ENCODE measurements at places on chromosomes 1 and 21.

DNA sequence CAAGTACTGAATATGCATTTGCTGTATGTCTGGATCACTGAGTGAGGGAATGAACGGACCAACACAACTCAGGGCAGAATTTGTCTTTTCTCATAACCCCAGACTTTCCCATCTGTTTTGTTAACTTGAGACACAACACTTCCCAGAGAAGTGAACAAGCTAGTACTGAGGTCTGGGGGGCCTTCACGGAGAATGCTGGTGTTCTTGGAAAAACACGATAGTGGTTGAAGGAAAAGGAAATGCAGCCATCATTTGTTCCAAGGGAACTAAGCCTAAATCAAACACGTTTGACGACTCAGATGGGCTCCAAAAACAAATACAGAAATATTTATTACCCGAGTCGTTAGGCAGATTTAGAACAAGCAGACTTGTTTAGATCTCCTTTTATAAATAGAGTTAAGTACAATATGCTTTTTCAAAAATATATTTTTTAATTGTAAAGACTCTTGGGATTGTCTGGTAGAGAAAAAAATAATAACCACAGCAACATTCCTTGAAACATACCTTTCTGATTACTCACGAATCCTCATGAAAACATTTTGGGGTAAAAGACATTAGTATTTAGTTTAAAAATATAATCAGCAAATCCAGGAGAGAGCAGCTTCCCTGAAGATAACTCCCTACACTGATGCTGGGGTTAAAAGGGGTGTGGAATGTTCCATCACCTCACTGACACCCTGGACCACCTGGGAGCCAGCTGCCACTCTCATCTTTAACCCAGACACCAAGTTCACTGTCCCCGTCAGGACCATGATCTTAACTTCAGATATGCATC, 427.7 kb upstream of the RUNX1 start:
- peak; percentile 42 for DNase-seq

DNA sequence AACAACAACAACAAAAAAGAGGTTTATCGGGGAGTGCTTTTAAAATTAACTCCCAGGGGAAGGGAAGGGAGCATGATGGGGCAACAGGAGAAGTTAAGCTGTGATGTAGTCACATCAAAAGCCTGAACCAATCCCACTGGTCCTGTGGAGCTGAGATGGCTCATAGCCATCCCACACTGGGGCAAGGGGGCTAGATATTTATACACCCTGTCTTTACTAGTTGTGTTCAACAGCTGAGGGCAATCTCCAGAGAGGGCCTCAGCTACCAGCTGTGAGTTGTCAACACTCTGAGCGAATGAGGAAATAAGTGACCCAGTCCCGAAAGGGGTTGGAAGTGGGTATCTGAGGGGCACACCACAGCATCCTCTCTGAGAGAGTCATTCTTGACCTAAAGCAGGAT, 31.0 kb upstream of the CREG1 start:
- no peak for DNase-seq

GRCh38 chr1:51518586-51519047, 449 bp downstream of the EPS15 start:
- DNase-seq = no peak

DNA sequence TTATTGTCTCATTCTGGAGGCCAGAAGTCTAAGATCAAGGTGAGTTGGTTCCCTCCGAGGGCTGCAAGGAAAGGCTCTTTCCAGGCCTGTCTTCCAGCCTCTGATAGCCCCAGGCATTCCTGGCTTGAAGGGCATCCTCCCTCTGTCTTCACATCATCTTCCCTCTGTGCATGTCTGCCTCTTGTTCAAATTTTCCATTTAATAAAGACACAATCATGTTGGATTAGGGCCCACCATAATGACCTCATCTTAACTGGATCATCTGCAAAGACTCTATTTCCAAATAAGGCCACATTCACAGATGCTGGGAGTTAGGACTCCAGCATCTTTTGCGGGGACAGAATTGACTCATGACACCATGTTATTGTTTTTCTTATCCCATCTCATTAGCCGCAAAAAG, 24.5 kb downstream of the HUNK start:
- no peak for DNase-seq

GRCh38 chr1:211619033-211619996, 40.4 kb upstream of the SLC30A1 start:
- DNase-seq = no peak

DNA sequence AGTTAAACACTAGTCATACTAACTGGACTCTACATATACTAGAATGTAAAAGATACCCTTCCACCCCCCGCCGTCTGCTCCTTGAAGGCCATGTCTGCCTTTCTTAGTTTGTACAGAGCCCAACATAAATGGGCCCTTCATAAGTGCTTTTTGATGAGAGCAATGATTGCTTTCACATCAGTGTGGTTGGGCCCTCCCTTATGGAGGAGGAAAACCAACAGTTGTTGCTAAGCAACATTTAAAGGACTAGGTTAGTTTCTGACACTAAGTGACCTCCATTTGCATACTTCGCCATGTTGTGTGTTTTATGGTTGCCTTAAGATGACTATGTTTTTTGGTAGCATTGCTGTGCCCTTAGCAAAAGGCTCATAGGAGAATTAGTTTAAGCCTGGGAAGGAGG, 182.0 kb upstream of the SGIP1 start:
- no peak for DNase-seq

DNA sequence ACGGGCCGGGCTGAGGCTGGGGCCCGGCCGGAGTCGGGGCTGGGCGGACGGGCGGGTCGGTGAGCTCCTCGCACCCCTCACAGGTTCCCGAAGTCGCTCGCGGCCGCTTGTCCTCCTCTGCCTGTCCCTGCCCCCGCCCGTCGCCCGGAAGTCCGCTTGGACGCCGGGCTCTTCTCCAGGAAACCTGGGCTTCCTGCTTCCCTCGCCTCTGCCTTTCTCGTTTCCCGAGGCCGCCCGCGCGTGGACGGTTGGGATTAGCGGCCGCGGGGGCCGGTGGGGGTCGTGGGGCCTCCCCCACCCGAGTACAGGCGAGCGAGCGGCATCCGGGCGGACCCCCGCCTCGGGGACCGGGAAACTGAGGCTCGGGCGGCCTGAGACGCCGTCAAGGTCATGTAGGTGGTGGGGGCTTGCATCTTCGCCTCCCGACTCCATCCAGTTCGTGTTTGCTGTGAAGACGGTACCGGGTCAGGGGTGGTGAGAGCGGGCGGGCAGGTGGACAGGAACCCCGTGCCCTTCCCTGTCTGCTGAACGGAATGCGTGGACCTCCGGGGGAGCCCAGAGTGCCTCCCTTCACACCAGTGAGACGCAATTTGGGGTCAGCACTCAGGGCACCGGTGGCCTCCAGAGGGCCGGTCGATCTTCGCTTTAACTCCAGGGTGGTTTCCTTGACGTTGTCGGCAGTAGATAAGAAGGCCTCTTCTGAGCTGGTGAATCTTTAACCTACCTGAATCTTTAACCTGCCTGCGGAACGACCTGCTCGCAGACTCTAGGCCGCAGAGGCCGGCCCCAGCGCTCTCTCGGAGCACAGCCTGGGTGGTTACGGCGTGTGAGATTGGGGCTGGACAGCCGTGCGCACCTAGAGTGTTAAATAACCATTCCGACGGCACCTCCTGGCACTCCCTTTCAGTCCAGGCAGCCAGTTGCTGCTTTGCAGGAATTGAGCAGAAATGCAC, 686 bp downstream of the ARF1 start:
- DNase-seq = no peak

- no peak for DNase-seq
Observed at GRCh38 chr1:76508871-76509270, 358.4 kb upstream of the ST6GALNAC5 start.

GRCh38 chr1:180218806-180219765, 11.0 kb upstream of the LHX4 start:
- no peak for DNase-seq

GRCh38 chr1:169250022-169250421, 117.6 kb downstream of the NME7 start:
- DNase-seq = no peak

- DNase-seq = no peak
Observed at GRCh38 chr1:229784834-229785233, 158.8 kb downstream of the URB2 start.

- DNase-seq = no peak
Observed at GRCh38 chr1:12426030-12426429, 192.0 kb downstream of the DHRS3 start.

- DNase-seq = no peak
Observed at GRCh38 chr1:83718338-83718737, 280.6 kb downstream of the TTLL7 start.
